ENCODE measurements at places on chromosomes 4 and X.

DNA sequence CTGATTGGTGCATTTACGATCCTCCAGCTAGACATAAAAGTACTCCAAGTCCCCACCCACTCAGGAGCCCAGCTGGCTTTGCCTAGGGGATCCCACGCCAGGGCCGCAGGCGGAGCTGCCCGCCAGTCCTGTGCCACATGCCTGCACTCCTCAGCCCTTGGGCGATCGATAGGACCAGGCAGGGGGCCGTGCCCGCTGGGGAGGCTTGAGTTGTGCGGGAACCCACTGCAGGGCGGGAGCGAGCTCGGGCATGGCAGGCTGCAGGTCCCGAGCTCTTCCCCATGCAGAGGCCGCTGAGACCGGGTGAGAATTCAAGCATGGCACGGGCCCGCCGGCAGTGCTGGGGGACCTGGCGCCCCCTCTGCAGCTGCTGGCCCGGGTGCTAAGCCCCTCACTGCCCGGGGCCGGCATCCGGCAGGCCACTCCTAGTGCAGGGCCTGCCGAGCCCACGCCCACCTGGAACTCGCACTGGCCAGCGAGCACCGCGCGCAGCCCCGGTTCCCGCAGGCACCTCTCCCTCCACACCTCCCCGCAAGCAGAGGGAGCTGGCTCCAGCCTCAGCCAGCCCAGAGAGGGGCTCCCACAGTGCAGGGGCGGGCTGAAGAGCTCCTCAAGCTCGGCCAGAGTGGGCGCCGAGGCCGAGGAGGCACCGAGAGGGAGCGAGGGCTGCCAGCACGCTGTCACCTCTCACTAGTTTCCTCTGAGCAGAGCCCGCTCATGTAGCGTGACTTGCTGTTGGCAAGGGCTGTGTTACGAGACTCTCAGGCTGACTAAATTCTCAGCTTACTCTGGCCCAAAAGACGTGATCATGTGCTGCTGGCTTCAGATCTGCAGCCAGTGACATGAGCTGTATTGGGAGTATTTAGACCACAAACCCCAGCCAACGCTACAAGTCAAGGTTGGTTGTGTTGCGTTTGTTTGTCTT, 87.5 kb downstream of the TRAPPC11 start:
- DNase-seq: no peak

GRCh38 chr4:8410641-8411271, 29.8 kb downstream of the ACOX3 start:
- peak; percentile 30 for DNase-seq

DNA sequence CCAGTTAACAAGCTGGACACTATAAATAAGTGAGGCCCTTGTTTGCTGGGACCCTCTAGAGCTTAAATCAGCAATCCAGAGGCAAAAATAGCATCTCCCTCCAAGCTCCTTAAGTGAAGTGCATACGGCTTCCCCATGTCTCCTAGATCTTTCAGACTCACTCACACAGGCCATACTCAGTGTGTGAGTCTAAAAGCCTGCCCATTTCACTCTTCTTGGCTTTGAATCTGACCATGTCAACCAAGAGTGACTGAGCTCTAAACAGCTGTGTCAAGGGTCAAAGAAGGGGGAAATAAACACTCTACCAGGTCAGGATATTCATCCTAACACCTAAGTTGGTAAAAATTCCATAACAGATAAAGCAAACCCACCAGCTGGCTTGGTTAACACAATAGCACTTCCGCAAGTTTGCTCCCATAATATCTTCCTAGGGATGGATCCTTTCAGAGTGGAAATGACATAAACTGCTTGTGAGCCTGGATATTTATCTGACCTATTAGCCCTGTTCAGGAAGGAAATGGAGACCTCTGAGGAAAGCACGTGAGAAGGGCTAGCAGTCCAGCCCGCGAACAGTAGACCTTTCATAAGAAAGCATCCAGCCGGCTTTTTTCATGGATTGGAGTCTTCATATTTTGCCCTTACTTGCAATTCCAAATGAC, 65.6 kb downstream of the MID1 start:
- DNase-seq: no peak

GRCh38 chr4:171561419-171561818, 251.8 kb upstream of the GALNTL6 start:
- no peak for DNase-seq

DNA sequence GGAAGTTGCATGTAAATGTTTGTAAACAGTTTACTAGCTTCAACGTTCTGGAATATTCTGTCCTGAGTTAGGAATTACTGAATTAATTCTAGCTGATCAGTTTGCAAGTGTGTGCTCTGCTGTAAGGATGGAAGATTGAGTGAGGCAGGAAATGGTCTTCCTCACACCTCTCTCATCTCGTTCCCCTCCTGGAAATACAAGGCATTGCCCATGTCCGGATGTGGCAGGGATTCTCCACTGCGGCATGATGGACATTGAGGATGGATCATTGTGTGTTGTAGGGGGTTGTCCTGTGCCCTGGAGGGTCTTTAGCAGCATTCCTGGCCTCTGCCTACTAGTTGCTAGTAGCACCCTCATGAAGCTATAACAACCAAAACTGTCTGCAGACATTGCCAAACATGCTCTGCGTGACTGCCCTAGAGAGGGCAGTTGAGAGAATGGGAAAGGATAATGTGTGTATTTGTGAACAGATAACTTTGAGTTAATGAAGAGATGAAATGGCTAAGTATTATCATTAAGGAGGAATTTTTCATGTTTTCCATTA, 12.6 kb downstream of the CA5B start:
- DNase-seq: no peak

GRCh38 chrX:21863241-21863640, 7.5 kb downstream of the YY2 start:
- no peak for DNase-seq

DNA sequence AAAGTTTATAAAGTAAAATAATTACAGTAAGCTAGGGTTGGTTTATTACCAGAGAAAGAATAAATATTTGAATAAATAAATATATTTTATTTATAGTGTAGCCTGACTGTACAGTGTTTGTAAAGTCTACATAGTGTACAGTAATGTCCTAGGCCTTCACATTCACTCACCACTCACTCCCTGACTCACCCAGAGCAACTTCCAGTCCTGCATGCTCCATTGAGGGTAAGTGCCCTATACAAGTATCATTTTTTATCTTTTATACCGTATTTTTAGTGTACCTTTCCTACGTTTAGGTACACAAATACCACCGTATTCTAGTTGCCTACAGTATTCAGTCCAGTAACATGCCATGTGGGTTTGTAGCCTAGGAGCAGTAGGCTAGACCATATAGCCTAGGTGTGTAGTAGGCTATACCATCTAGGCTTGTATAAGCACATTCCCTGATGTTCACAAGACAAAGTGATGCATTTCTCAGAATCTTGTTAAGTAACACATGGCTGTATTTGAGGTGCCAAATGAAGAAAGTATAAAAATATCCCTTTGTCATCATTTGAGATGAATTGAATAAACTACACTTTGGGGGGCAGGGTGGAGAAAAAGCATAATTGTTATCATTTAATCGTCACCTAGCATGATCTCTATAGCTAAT, 14.7 kb upstream of the KLHL8 start:
- no peak for DNase-seq

- DNase-seq: no peak
These were observed 19.4 kb upstream of the SLC25A6 start for GRCh38 chrX:1411326-1411725.

GRCh38 chrX:95330292-95330691, 1354.3 kb upstream of the DIAPH2 start:
- no peak for DNase-seq

DNA sequence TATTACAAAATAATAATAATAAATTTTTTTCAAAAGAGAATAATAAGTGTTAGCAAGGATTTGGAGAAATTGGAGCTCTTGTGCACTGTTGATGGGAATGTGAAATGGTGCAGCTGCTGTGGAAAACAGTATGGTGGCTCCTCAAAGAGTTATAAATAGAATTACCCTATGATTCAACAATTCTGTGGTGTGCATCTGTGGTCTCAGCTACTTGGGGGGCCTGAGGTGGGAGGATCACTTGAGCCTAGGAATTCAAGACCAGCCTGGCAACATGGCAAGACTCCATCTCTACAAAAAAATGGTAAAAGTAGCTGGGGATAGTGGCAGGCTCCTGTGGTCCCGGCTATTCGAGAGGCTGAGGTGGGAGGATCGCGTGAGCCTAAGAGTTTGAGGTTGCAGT, 19.6 kb downstream of the MND1 start:
- no peak for DNase-seq

DNA sequence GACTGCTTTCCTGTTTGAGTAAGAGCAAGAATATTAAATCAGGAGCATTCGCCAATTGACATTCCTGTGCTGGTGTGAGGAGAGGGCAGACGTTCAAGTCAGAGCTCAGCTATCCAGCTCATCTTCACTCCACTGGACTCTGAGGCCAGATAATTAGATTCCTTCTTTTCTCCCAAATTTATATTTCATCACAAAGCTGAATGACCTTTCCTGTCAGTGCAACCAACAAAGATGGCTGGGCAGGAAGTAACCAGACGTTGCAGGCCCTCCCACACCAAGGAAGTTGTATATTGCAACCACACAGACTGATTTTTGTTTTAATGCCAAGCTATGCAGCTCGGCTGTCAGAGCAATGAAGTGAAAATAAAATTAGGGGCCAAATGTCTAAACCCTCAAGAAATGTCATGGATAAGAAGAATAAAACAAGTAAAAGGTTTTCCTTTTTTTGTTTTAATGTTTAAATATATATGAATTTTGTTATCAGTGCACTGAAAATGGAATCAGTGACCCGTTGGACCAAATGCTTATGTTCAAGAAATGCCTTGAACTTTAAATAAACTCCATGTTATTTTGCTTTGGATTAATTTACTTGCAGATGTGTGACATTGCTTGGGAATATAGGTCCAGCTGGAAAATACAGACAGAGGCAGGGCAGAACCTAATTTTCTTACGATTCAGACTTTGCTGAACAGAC, 578.9 kb upstream of the FAT1 start:
- no peak for DNase-seq

DNA sequence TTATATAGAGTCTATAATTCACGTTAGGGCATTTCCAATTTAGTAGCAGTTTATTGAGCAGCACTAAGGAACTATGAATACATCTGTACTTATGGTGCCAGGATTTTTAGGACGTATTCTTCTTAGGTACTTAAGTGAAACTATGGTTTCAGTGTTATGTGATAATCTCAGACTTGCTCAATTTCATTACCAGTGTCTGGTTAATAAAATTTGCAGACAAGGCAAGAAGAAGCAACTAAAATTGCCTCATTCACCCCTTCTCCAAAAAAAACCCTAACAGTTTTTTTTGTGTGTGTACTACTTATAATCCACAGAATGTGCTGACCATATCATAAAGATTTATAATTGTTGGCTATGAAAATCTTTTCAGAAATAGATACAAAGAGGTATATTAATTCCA, 6.0 kb upstream of the CXCL10 start:
- no peak for DNase-seq

DNA sequence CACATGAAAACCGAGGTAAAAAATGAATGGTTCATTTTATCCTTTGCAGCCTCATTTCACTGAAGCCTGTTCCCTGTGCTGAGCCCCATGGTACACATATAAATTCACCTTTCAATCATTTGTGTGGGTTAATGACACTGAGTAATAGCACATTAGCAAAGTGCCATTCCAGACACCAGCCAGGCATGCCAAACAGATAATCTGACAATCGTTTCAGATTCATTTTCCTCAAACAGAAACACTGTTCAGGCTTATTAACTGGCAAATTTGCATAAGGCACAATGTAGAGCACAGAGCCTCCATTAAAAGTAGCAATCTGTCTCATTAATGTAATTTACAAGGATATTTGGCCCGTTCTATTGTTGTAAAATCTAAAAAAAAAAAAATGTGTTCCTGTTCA, 76.2 kb downstream of the UNC5C start:
- no peak for DNase-seq

DNA sequence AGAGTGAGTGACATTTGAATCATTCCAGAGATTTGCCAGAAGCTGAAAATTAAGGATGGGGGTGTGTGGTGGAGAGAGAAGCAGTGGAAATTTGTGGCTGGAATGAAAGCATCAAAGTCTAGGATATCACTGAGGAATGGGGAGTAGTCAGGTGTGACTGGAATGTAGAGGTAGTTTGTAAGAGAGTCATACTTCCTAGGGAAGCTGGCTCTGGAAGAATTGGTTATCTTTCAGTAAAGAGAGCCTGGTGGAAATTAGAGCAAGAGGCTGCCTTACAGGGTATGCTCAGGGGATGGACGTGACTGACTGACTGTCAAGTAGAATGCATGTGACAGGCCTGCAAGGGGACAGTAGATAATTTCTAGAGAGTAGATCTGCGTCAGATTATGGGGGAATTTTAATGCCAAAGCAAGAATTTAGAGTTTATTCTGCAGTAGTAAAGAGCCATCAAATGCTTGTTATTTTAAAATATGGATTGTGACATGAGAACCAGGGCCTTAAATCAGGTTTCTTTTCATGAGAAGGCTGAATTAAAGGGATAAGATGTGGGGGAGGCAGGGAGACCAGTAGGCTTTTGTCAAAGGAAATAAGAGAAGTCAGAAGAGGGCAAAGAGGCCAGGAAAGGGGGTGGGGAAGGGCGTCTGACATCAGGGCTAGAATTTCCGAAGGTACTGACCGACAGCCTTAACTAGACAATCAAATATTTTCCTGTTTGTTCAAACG, 109.9 kb downstream of the AFF1 start:
- DNase-seq: no peak

GRCh38 chr4:150078041-150078578, at the start of gene DCLK2:
TSS of gene DCLK2 (plus strand) at chr4:150078445. CDS start at chr4:150079028, 583 bp downstream.
- DNase-seq: peak; percentile 14

DNA sequence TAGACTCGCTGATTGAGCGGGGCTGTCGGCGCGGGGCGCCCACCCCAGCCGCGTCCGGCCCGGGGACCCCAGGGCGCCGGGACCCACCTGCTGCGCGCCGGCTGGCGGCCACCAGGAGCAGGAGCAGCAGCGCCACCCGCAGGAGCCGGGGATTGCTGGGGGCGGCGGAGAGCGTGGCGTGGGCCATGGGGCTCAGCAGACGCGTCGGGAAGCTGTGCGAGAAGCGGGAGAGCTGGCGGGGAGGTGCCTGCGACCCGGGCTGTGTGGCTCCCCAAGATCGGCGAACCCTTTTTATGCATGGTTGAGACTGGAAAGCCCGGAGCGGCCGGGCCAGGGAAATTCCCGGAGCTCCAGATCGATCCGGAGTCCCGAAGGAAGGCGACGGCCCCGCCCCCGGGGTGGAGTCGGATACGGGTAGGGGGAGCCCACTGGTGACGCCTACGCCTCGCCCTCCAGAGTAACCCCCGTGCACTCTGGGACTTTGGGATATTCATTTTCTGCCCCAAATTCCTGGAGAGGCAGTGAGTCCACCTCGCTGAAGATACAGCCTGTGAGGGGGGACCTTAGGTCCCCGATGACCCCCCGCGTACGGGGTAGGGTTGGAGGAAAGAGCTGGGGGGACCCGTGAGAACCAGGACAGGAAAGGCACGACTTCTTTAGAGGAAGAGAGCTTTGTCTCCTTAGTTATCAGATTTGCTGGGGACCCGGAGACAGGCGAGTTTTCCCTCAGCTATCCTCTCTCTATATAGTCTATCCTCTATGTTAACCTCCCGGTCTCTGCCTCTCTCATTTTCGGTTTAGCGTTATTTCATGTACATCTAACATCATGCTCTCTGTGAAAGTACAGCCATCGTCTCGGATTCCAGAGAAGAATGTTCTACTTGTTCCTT, at the start of gene CXCL3:
TSS of gene CXCL3 (minus strand) at position 265 of the 890 bp plus-strand sequence. CDS start at position 187, 78 bp downstream.
- DNase-seq: peak; percentile 79

Data from GDM1 (cell line).